Foreskin keratinocyte (primary cell): ENCODE measurements at places on chromosomes 3 and 15. TPM values are rescaled to one million over a fixed set of nuclear protein-coding genes. Genes with fewer than 3 reads are reported as not detected.

Gene CADPS
- 0.11 and 0.41 TPM in 2 replicates for total RNA-seq

Gene CASR
- not detected in 2 replicates for total RNA-seq

Gene CPNE9
- not detected in 2 replicates for total RNA-seq

Gene MBD4
- 24.0 and 26.5 TPM in 2 replicates for total RNA-seq

Gene APH1B
- total RNA-seq, result 5.3 and 5.7 TPM in 2 replicates

Gene NR2E3
- total RNA-seq, result 0.28 and 0.65 TPM in 2 replicates

Gene RBP2
- not detected in 2 replicates for total RNA-seq

Gene TMEM158
- 3.4 and 3.5 TPM in 2 replicates for total RNA-seq

Gene TASOR
- 50.5 and 57.7 TPM in 2 replicates for total RNA-seq

Gene CIB2
- total RNA-seq, result 13.6 and 17.4 TPM in 2 replicates

Gene SPINK8
- total RNA-seq, result not detected in 2 replicates

Gene CSNK1G1
- total RNA-seq, result 26.6 and 30.1 TPM in 2 replicates

GRCh38 chr3:8764528-8764927 is 4.9 kb downstream of the OXTR start:
- no peak for DNase-seq

- peak; percentile 55 for DNase-seq
These were observed 91.1 kb downstream of the OSBPL10 start for GRCh38 chr3:31890007-31890406.

DNA sequence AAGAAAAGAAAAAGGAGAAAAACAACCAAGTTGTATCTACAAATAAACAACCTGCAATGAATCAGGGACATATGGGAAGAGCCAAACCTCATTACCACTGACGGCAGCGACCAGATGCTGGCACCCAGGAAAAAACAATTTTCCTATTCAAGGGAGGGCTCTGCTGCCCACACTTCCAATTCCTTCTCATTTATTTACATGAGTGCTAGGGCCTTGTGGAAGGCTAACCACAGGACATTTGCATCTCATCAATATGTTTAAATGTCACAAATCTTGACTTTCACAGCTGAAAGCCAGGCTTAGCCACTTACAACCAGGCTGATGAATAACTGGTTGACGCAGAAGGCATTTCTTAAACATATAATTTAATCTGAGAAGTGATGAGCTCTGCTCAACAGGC is 36.0 kb downstream of the RFTN1 start:
- DNase-seq, result no peak

GRCh38 chr15:81317642-81318017 is 6.3 kb downstream of the STARD5 start:
- DNase-seq, result no peak

GRCh38 chr3:57555738-57556458 is at the start of gene PDE12:
TSS of gene PDE12 (plus strand) at chr3:57556274. CDS start at chr3:57556380, 106 bp downstream.
- DNase-seq, result peak; percentile 86

DNA sequence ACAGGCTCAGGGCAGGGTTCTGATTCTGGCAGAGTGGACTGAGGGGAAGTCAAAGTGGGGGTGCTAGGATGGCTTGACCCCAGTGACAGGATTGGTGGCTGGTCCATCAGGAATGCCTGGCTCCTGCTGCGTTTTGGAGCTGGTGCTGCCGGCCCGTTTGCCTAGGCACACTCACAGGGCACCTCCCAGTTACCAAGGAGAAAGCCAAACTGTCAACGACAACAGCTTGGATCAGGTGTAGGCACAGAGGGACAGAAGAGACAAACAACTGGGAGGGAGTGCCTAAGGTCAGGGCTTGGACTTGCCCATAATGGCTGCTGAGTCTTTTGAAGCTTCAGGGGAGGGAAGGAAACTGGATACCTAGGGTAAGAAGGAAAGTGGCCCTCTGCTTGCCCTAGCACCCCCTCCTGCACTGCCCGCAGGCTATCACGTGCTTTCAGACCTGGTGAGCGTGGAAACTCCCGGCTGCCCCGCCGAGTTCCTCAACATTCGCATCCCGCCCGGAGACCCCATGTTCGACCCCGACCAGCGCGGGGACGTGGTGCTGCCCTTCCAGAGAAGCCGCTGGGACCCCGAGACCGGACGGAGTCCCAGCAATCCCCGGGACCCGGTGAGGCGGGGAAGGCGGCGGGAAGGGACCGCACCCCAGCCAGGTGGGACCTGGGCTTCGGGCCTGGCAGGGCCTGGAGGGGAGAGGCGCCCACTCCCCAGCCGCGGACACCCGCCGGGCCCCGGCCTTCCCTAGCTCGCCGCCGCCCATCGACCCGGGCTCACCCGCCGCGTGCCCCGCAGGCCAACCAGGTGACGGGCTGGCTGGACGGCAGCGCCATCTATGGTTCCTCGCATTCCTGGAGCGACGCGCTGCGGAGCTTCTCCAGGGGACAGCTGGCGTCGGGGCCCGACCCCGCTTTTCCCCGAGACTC is 5.1 kb downstream of the DUOX1 start:
- DNase-seq, result no peak

- no peak for DNase-seq
These were observed 298.3 kb downstream of the ROBO2 start for GRCh38 chr3:77338195-77338594.

- no peak for DNase-seq
These were observed 12.0 kb downstream of the RAB6B start for GRCh38 chr3:133883641-133884040.

GRCh38 chr15:29062179-29062591 is 176.4 kb downstream of the APBA2 start:
- no peak for DNase-seq

DNA sequence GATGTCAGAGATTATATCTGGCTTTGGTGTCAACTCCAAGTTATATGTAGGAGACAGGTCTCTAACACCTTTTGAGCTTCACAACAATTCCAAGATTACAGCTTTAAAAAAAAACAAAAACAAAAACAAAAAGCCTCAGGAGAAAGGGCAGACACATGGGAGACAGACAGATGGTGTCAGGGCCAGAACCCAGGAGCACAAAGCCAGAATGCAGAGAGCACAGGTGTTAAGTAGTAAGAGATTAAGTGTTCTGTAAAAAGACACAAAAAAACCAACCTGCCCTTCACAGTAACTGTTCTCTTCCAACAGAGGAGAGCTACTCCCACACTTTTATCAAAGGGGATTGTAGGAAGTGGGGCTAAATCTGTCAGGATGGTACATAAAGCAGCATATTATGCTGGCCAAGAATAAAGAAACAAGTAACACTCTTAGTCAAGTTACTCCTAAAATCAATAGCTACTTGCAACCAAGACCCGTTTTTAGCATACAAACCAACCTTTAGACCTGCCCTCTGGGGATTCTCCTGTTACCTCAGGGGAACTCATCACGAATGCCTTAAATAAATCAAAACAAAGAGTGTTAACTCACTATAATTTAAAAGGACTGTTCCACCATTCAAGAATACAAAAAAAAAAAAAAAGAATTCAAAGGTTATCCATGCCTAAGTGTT is 5.9 kb downstream of the CPEB1 start:
- no peak for DNase-seq

GRCh38 chr3:137866933-137867332 is 102.8 kb downstream of the SOX14 start:
- peak; percentile 36 for DNase-seq

DNA sequence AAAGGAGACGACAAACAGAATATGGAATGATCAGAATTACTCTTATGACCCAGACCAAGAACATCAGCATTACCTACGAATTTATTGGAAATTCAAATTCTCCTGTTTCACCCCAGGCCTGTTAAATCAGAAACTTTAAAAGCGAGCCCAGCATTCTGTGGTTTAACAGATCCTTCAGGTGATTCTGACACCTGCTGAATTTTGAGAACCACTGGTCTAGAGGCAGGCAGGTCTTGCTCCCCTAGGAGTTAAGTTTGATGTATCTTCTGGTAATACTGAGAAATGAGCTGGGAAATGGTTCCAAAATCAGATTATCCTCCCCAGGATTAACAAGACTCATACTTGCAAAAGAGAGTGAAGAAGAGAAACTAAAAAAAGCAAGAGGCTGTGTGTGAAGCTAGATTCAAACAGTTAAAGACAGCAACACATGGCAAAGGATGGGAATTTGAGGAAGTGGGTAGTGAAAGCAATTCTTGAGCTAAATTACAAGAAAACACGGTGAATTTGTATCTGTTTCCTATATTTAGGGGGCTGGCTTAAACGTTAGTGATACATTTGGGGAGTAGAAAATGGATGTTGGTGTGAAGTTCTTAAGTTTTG is 66.0 kb downstream of the FLNB start:
- DNase-seq, result no peak

GRCh38 chr15:92600856-92601255 is 54.7 kb downstream of the FAM174B start:
- no peak for DNase-seq

DNA sequence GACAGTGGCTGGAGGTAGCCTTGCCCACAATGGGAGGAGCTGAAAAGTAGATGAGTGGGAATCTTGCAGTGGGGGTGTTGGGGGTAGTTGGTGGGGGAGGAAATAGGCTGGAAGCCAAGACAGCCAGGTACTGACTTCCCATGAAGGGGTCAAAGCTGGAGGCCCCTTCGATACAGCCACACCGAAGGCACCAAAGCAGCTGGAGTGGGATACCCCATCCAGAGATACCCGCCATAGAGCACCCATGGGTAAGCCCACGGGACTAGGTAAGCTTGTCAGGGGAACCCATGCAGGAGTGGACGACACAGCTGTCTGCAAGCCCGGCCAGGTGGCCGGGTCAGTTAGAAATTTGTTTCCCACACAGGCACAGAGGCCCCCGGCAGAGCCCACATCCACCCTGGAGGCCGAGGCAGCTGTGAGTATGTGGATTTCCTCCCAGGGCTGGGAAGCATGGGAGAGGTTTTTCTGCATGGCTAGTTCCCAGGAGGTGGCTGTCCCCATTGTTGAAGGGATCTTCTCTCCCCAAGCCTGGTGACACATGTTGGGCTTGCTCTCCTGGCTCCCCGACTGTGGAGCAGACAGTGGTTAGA is 28.6 kb downstream of the PRR23E start:
- DNase-seq, result no peak

- DNase-seq, result no peak
These were observed 462.0 kb downstream of the GBE1 start for GRCh38 chr3:81299481-81299880.

- no peak for DNase-seq
These were observed 108.5 kb downstream of the SAMMSON start for GRCh38 chr3:70108072-70108471.

- DNase-seq, result no peak
These were observed 8.5 kb downstream of the GRM2 start for GRCh38 chr3:51715231-51715976.

DNA sequence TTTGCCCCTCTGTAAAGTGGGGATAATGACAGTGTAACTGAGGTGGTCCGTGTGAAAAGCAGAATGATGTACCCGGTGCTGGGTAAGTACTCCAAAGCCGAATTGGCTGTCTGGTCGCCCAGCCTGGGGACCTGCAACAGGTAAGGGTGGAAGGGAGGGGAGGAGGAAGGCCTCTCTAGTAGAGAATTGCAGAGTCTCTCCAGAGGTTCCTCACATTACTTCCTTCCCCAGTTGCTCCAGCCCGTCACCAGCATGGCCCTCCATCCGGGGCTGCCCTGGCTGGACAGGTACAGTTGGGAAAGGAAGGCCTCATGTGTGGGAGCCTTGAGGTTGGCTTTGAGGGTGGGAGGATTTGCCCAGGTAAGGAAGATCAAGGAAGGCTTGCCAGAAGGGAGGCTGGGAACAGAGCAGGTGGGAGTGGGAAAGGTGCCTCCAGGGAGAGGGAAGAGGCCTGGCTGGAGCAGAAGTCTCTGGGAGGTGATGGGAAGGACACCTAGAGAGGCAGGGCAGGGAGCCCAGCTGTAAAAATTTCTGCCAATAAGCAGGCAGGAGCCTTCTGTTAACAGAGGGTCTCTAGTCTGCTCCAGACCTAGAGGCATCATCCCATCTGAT is 1.7 kb upstream of the PSTPIP1 start:
- DNase-seq, result no peak

- DNase-seq, result no peak
These were observed 97.6 kb downstream of the SAMMSON start for GRCh38 chr3:70097084-70097483.

GRCh38 chr3:110391640-110392395 is 679.8 kb upstream of the NECTIN3 start:
- DNase-seq, result peak; percentile 83

DNA sequence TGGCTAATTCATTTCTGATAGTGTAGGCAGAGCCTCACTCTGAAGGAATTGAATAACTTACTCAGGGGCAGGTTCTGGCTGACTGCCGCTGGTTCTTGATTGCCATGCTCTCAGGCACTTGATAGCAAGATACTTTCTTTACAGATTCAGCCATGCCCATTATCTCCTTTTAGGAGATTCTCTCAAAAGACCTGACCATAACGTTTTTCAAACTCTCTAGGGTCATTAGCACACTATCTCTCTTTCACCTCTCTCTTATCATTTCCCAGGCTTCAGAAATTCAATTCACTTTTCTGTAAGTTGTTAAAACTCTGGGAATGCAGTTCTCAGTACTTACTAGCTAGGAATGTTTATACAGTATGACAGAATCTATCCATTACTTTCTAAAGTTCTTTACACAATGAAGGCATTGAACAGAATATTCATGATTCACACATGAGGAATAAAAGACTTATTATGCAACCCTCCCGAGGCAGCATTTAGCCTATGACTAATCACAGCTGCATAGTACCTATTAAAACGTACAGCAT is 850.3 kb upstream of the CADM2 start:
- DNase-seq, result peak; percentile 90

- DNase-seq, result peak; percentile 75
These were observed 184.5 kb downstream of the NR1D2 start for GRCh38 chr3:24129549-24129948.

- peak; percentile 46 for DNase-seq
These were observed 739 bp upstream of the AMOTL2 start for GRCh38 chr3:134374791-134375581.
